ENCODE measurements at places on chromosomes 7 and 10.

GRCh38 chr7:28296571-28297483 lies 115.5 kb upstream of the CREB5 start:
- peak; percentile 65 for DNase-seq

DNA sequence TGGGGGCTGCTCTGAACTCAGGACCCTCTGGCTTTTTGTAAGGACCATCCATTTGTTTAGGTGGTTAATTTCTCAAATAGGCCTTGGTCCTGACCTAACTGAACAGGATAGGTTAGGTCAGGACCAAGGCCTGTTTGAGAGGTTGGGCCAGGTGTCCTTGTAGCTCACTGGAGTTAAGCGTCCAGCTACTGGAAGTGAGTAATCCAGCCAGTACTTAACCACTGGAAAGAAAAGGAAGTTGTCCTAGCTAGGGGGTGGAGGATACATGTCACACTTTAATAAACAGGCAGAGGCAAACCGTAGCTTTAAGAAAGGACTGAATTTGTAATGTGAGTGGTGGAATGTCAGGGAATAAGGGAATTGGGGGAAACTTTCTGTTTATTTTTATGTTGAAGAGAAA lies 96.0 kb downstream of the GPR85 start:
- no peak for DNase-seq

GRCh38 chr10:119537953-119538630 lies 4.4 kb downstream of the RGS10 start:
- DNase-seq, result no peak

DNA sequence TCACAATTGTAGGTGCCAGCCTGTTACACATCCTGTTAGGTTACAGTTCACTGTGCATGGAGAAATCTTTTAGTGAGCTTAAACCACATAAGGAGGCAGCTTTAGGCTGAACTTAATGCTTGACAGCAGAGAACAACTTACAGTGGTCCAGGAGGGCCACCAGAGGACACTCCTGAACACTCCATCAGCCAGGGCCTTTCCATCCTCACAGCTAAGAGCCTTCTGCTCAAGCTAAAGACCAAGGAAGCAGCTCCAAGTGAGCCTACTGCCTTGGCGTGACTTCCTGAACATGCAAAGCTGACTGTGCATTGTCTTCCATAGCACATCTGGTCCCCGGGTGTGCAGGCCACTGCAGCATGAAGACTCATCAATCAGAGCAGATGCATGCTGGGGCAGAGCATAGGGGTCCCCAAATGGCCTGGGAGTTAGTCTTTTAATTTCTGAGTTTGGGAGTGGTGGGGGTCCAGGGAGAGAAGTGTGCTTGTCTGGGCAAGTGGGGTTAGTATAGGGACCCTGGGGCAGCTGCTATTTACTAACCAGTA lies 105.0 kb downstream of the ZNF248 start:
- DNase-seq, result no peak

Measured in activated T-cell treated with anti-CD3 and anti-CD28 coated beads, Interleukin-2, amount 50 U/mL, for 72 hours (primary cell).